ENCODE measurements at places on chromosomes 7 and 10.

DNA sequence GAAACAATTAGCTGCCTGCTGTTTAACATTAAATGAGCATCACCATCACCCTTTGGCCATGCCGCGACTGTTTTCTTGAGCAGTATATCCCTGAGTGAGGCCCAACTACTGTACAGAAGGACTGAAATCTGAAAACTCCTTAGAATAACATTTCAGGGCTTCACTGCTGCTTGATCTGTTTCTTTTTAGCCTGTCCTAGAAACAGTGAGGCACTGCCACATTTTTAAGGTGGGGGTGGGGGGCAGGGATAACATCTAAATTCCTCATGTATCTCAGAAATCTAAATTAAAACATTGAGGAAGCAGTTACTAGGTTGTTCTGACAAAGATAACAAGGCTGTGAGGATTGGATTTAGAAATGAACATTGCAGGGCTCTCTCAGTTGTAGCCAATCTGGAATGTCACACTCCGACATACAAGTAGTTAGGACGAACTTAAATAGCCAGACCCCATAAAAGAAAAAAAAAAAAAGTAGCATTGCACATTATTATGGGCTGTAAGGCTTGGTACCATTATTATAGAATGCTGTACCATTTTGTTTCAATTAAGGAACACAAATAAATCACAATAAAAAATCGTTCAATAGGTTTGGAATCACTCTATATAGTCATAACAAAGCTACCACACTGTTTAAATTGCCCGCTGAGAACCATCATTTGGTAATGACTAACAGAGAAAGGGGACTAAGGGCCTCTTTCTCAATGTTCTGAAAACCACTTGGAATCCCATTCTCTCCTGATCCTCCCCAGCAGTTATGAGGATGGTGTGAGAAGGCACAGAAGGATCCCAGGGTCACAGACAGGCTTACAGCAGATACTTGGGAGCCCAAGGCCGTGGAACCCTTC, 256.1 kb downstream of the INHBA start:
- no peaks in the 10 kb centered on the region for H3K4me1 ChIP-seq
- H3K4me3 ChIP-seq, result no peak overlapping the region
- H3K27ac ChIP-seq, result no peak overlapping the region
- DNase-seq, result no peak
- H3K27me3 ChIP-seq, result no peaks in the 10 kb centered on the region
- no peaks in the 10 kb centered on the region for H3K36me3 ChIP-seq

DNA sequence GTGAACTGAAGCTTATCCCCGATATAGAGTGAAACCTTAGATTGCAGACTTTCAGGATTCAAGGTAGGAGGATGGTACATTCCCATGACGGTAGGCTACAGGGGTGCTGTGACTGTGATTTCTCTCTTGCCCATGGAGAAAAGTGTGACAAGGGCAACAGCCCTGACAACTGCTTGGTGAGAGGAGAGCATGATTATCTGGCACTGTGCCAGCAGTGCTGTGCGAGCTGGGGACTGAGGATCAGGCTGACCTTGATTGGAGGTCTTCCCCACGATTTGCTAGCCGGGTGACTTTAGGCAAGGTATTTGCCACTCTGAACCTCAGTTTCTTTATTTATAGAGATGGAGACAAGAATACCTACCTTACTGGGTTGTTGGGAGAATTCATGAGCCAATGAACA, 229.5 kb downstream of the PTEN start:
- no peak for DNase-seq
- H3K4me1 ChIP-seq, result peaks cover 3% of the 10 kb centered on the region
- no peak overlapping the region for H3K27ac ChIP-seq
- no peak overlapping the region for H3K4me3 ChIP-seq

- H3K4me3 ChIP-seq, result no peak overlapping the region
- no peaks in the 10 kb centered on the region for H3K4me1 ChIP-seq
- H3K27ac ChIP-seq, result no peak overlapping the region
- H3K27me3 ChIP-seq, result no peaks in the 10 kb centered on the region
- DNase-seq, result no peak
These were observed 1053.9 kb downstream of the KCNMA1 start for GRCh38 chr10:76583711-76584161.

DNA sequence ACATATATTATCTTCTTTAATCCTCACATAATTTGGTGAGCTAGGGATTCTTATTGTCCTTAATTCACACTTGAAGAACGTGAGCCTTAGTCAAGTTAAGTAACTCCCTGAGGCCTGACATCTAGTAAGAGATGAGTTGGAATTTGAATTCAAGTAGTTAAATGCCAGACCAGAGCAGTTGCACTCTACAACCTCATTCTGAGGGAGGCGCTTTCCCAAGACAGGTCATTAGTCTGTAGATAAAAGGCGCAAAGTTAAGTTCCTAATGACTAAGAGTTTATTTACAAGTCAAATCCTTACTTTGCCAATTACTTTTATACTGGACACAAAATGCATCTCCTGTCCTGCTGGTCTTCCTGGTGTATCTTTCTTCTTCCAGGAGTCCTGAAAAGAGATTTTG, 3.6 kb upstream of the EXOC6 start:
- no peak for DNase-seq
- no peaks in the 10 kb centered on the region for H3K27me3 ChIP-seq
- no peak overlapping the region for H3K4me3 ChIP-seq
- peaks cover 21% of the 10 kb centered on the region for H3K4me1 ChIP-seq
- H3K27ac ChIP-seq, result no peak overlapping the region

GRCh38 chr10:20622531-20623211, 274.4 kb downstream of the NEBL start:
- no peaks in the 10 kb centered on the region for H3K27me3 ChIP-seq
- H3K36me3 ChIP-seq, result no peaks in the 10 kb centered on the region
- no peak for DNase-seq
- no peaks in the 10 kb centered on the region for H3K4me1 ChIP-seq
- no peak overlapping the region for H3K27ac ChIP-seq
- no peak overlapping the region for H3K4me3 ChIP-seq

GRCh38 chr10:69831231-69831855, 29.6 kb downstream of the COL13A1 start:
- peaks cover 3% of the 10 kb centered on the region for H3K4me1 ChIP-seq
- H3K27me3 ChIP-seq, result no peaks in the 10 kb centered on the region
- H3K4me3 ChIP-seq, result no peak overlapping the region
- no peaks in the 10 kb centered on the region for H3K36me3 ChIP-seq

All from psoas muscle (tissue), 8 donors.